Activated CD4-positive, alpha-beta memory T cell treated with anti-CD3 and anti-CD28 coated beads, Interleukin-2, amount 10 ng/mL, durations not matched to agents 7 days and 5 days (primary cell): ENCODE measurements at places on chromosomes 12 and 14. TPM values are rescaled to one million over a fixed set of nuclear protein-coding genes. Genes with fewer than 3 reads are reported as not detected.

Gene RBP5
- 0.86 TPM for total RNA-seq

DNA sequence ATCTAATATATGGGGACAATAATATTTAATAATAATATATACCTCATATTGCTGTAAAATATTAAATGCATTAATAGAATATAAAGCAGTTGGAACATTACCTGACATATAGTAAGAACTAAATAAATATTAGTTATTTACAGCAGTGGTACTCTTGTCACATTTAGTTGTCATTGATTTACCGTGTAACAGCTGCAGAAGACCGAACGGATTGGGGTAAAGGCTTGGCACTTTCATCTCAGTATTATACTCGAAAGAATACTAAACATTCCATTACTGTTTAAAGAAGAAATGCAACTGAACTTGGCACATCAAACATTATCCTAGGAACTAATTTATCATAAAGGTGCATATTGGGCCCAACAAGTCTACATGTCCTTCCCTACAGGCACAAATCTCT lies 61.1 kb downstream of the ITPR2 start:
- H3K36me3 ChIP-seq, result peaks cover 22% of the 10 kb centered on the region
- peaks cover 8% of the 10 kb centered on the region for H3K4me1 ChIP-seq
- H3K4me3 ChIP-seq, result no peak overlapping the region
- no peaks in the 10 kb centered on the region for H3K27me3 ChIP-seq

Gene NTS
- total RNA-seq, result not detected

- no peaks in the 10 kb centered on the region for H3K36me3 ChIP-seq
- H3K27me3 ChIP-seq, result peaks cover 20% of the 10 kb centered on the region
- H3K4me1 ChIP-seq, result peaks cover 22% of the 10 kb centered on the region
- DNase-seq, result no peak
- H3K4me3 ChIP-seq, result peak overlapping the region; percentile 43
- no peak overlapping the region for H3K27ac ChIP-seq
These were observed 634 bp upstream of the TMEM63C start for GRCh38 chr14:77180726-77181602.

- H3K4me1 ChIP-seq, result peaks cover 4% of the 10 kb centered on the region
- H3K27ac ChIP-seq, result no peak overlapping the region
- no peak for DNase-seq
- H3K4me3 ChIP-seq, result no peak overlapping the region
- H3K27me3 ChIP-seq, result peaks cover 40% of the 10 kb centered on the region
- H3K36me3 ChIP-seq, result no peaks in the 10 kb centered on the region
These were observed 27.7 kb downstream of the KRT18 start for GRCh38 chr12:52976574-52977071.

Gene CELA1
- not detected for total RNA-seq

GRCh38 chr12:96323906-96324305 lies 76.3 kb downstream of the CDK17 start:
- peaks cover 47% of the 10 kb centered on the region for H3K36me3 ChIP-seq
- H3K27me3 ChIP-seq, result no peaks in the 10 kb centered on the region
- H3K4me3 ChIP-seq, result no peak overlapping the region

DNA sequence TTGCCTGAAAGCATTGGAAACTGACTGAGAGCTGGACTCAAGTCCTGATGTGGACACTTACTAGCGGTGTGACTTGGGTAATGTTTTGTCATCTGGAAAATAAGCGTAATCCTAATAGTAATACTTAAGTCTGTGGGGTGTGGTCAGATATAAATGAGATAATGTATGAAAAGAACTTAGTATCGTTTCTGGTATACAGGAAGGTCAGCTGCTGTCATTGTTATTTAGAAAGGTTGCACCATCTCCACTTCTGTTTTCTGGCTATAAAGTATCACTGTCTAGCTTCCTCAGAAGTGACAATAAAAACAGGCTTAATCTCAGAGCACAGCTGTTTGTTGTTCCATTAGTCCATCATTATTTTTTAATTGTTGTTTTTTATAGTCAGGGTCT lies 34.1 kb upstream of the TUBA1C start:
- no peak overlapping the region for H3K4me3 ChIP-seq
- peaks cover 3% of the 10 kb centered on the region for H3K27me3 ChIP-seq
- H3K27ac ChIP-seq, result no peak overlapping the region
- DNase-seq, result no peak

- no peak overlapping the region for H3K4me3 ChIP-seq
- H3K27ac ChIP-seq, result no peak overlapping the region
- H3K27me3 ChIP-seq, result no peaks in the 10 kb centered on the region
- no peaks in the 10 kb centered on the region for H3K4me1 ChIP-seq
- peaks cover 57% of the 10 kb centered on the region for H3K36me3 ChIP-seq
These were observed 37.3 kb downstream of the TCHP start for GRCh38 chr12:109937371-109937770.

GRCh38 chr14:34007902-34008301 lies 57.0 kb upstream of the EGLN3 start:
- H3K4me3 ChIP-seq, result no peak overlapping the region
- no peak overlapping the region for H3K27ac ChIP-seq
- H3K4me1 ChIP-seq, result peaks cover 4% of the 10 kb centered on the region
- DNase-seq, result no peak

GRCh38 chr12:52350021-52350620 lies 17.2 kb downstream of the KRT85 start:
- H3K36me3 ChIP-seq, result no peaks in the 10 kb centered on the region
- DNase-seq, result no peak
- no peak overlapping the region for H3K4me3 ChIP-seq
- no peak overlapping the region for H3K27ac ChIP-seq
- peaks cover 46% of the 10 kb centered on the region for H3K27me3 ChIP-seq

GRCh38 chr12:93197067-93197593 lies 180.6 kb upstream of the NUDT4 start:
- no peak overlapping the region for H3K4me3 ChIP-seq
- DNase-seq, result no peak
- H3K4me1 ChIP-seq, result no peaks in the 10 kb centered on the region
- no peaks in the 10 kb centered on the region for H3K36me3 ChIP-seq
- peaks cover 26% of the 10 kb centered on the region for H3K27me3 ChIP-seq

GRCh38 chr12:26271889-26272492 lies 76.6 kb downstream of the SSPN start:
- H3K27me3 ChIP-seq, result no peaks in the 10 kb centered on the region
- H3K27ac ChIP-seq, result no peak overlapping the region
- H3K4me1 ChIP-seq, result peaks cover 18% of the 10 kb centered on the region
- H3K4me3 ChIP-seq, result no peak overlapping the region

Gene STAC3
- total RNA-seq, result 4.5 TPM

GRCh38 chr12:54773593-54773992 lies 80.7 kb upstream of the MUCL1 start:
- no peaks in the 10 kb centered on the region for H3K4me1 ChIP-seq
- no peak for DNase-seq
- peaks cover 7% of the 10 kb centered on the region for H3K27me3 ChIP-seq
- H3K27ac ChIP-seq, result no peak overlapping the region

DNA sequence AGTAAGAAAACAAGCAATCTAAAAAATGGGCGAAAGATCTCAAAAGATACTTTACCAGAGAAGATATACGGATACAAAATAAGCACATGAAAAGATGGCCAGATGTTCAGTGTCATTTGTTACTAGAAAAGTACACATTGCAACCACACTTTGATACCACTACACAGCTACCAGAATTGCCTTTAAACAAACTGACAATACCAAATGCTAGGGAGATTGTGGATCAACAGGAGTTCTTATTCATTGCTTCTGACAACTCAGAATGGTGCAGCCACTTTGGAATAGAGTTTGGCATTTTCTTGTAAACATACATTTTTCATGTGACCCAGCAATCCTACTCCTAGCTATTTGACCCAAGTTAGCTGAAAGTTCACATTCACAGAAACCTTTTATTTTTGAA lies 136.3 kb downstream of the FUT8 start:
- no peak for DNase-seq
- no peak overlapping the region for H3K27ac ChIP-seq
- H3K36me3 ChIP-seq, result peaks cover 11% of the 10 kb centered on the region
- no peaks in the 10 kb centered on the region for H3K27me3 ChIP-seq

DNA sequence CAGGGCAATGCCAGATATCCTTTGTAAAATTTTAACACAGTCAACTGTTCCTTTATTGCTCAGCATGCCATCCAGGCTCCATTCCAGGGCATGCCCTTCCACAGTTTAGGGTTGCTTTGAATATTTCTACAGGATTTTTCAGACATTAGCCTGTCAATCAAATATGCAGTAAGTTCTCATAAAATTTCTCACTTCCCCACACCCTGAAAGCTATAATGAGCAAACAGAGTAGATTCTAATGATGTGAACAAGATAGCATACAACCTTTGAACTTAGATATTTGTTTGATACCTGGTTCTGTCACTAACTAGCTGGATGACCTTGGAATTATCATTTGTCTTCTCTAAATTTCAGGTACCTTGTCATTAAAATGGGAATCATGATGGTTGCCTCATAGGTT lies 251.2 kb downstream of the SYT1 start:
- no peaks in the 10 kb centered on the region for H3K36me3 ChIP-seq
- H3K27me3 ChIP-seq, result no peaks in the 10 kb centered on the region
- H3K4me3 ChIP-seq, result no peak overlapping the region
- no peaks in the 10 kb centered on the region for H3K4me1 ChIP-seq

DNA sequence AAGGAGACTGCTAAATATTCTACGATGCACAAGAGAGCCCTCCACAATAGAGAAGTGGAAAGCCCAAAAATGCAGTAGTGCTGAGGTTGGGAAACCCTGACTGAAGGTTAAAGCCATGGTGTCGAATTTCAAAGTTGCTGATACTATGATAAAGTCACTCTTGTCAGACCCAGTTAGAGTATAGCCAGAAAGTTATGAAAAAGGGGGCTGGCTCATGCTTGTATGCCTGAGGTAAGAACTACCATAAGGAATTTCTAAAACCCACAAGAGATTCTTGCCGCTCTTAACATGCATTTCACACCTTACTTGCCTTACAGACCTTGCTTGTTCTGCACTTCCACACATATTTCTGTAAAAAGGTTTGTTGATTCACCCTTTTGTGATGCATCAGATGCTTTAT lies 184.6 kb downstream of the SLC6A15 start:
- H3K27ac ChIP-seq, result no peak overlapping the region
- no peaks in the 10 kb centered on the region for H3K36me3 ChIP-seq
- no peaks in the 10 kb centered on the region for H3K27me3 ChIP-seq
- H3K4me3 ChIP-seq, result no peak overlapping the region

- peaks cover 20% of the 10 kb centered on the region for H3K4me1 ChIP-seq
- DNase-seq, result no peak
- no peak overlapping the region for H3K27ac ChIP-seq
- H3K4me3 ChIP-seq, result no peak overlapping the region
- peaks cover 23% of the 10 kb centered on the region for H3K27me3 ChIP-seq
- no peaks in the 10 kb centered on the region for H3K36me3 ChIP-seq
These were observed 3.5 kb downstream of the RIN3 start for GRCh38 chr14:92516966-92517506.

DNA sequence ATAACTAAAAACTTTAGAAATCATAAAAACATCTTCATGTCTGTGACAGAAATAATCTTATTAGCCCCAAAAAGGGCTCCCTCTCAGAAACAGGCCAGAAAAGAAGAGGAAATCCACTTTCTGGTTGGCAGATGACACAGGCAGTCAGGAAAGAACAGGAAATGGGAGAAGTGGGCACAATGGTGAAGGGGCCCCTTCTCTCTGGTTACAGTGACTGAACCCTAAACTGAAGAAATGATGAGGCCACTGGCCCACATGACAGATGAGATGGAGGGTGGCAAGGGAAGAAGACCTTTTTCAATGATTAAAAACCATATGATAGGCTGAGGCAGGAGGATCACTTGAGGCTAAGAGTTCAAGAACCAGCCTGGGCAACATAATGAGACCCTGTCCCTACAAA lies 21.1 kb downstream of the TCTN1 start:
- H3K36me3 ChIP-seq, result no peaks in the 10 kb centered on the region
- H3K27ac ChIP-seq, result no peak overlapping the region
- H3K4me3 ChIP-seq, result no peak overlapping the region
- DNase-seq, result no peak

DNA sequence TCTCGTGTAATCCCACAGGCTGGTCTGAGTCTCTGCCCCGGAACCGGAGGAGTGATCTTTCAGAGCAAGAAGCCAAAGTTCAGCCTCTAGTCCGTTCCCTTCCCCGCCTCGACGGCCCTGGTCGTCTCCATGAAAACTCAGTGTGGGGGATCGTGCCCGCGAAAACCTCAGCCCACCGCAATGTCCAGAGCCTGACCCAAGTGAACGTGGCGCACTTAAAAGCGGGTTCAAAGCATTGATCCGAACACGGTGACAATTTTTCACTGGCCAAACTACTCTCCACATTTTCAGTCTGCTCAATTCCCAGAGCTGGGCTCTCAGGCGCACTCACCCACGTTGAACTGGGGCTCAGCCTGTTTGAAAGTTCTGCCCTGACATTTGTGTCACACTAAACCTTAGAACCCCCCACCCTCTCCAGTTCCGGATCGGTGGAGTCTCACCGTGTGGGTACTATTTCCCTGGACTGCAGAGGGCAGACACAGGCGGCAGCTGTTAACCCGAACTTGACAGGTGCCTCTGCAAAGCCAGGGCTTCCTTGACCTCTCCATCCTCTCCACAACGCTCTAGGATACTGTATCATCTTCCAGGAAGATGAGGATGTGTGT lies 886 bp upstream of the PRICKLE1 start:
- no peak for DNase-seq
- peak overlapping the region; percentile 27 for H3K4me3 ChIP-seq
- H3K36me3 ChIP-seq, result no peaks in the 10 kb centered on the region
- no peak overlapping the region for H3K27ac ChIP-seq
- H3K4me1 ChIP-seq, result peaks cover 15% of the 10 kb centered on the region

GRCh38 chr14:98949051-98949450 lies 322.9 kb downstream of the BCL11B start:
- peaks cover 24% of the 10 kb centered on the region for H3K4me1 ChIP-seq
- no peak overlapping the region for H3K4me3 ChIP-seq
- H3K36me3 ChIP-seq, result no peaks in the 10 kb centered on the region
- H3K27ac ChIP-seq, result no peak overlapping the region

Gene PMCH
- total RNA-seq, result 1.4 TPM

Gene ANKRD33
- total RNA-seq, result not detected

GRCh38 chr12:64569923-64570691 lies 40.2 kb upstream of the RASSF3 start:
- peaks cover 3% of the 10 kb centered on the region for H3K36me3 ChIP-seq
- no peak for DNase-seq
- no peak overlapping the region for H3K27ac ChIP-seq
- peaks cover 12% of the 10 kb centered on the region for H3K4me1 ChIP-seq

DNA sequence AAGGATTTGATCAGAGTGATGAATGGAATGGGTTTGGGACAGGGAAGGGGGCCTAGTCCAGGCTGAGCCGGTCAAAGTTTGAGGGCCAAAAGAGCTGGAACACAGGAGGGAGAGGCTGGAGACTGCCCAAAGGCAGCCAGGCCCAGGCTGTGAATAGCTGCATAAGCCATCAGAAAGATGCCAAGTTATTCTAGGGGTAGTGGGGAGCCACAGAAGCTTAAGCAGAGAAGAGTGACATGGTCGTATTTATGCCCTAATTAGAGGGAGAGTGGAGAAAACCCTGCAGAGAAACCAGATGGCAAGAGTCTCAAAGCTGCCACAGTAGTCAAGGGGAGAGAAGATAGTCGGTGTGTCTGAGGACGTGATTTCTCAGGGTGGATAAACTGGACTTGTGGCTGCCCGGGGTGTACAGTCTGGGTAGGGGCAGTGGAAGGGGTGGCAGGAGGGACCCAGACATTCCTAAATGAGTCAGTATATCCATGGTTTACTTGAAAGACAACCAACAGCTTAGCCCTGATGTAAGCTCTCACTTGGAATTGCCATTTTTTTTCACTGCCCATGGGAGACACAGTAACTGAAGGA lies 99.2 kb downstream of the PRICKLE1 start:
- H3K36me3 ChIP-seq, result no peaks in the 10 kb centered on the region
- H3K27ac ChIP-seq, result no peak overlapping the region
- peaks cover 26% of the 10 kb centered on the region for H3K27me3 ChIP-seq
- no peak overlapping the region for H3K4me3 ChIP-seq

Gene CNTN1
- total RNA-seq, result not detected

GRCh38 chr14:96626916-96627315 lies 124.7 kb downstream of the PAPOLA start:
- H3K27me3 ChIP-seq, result no peaks in the 10 kb centered on the region
- no peak overlapping the region for H3K4me3 ChIP-seq
- no peaks in the 10 kb centered on the region for H3K4me1 ChIP-seq
- no peak for DNase-seq
- no peaks in the 10 kb centered on the region for H3K36me3 ChIP-seq
- no peak overlapping the region for H3K27ac ChIP-seq
